Cerebellar nuclear complex (tissue), 1 donor: ENCODE measurements at places on chromosomes 7 and 10.

DNA sequence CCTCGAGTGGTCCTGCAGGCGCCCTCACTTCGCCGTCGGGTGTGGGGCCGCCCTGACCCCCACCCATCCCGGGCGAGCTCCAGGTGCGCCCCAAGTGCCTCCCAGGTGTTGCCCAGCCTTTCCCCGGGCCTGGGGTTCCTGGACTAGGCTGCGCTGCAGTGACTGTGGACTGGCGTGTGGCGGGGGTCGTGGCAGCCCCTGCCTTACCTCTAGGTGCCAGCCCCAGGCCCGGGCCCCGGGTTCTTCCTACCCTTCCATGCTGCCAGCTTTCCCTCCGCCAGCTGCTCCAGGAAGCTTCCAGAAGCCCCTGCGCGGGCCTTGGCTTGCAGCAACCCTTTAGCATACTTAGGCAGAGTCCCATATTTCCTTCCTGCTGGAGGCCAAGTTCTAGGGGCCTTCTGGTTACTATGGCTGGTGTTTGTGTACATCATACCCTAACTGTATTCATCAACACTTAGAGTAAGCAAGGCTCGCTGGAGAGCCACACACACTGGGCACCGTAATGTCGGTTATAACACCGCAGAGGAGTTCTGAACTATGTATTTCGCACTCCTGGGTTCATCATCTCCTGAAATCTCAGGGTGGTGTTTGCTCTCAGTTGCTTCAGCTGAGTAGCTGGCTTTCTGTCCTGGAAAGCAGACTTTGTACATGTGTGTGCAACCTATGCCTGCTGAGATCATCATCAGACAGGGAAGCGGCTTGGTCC lies 471 bp downstream of the MGMT start:
- DNase-seq: peak; percentile 3

DNA sequence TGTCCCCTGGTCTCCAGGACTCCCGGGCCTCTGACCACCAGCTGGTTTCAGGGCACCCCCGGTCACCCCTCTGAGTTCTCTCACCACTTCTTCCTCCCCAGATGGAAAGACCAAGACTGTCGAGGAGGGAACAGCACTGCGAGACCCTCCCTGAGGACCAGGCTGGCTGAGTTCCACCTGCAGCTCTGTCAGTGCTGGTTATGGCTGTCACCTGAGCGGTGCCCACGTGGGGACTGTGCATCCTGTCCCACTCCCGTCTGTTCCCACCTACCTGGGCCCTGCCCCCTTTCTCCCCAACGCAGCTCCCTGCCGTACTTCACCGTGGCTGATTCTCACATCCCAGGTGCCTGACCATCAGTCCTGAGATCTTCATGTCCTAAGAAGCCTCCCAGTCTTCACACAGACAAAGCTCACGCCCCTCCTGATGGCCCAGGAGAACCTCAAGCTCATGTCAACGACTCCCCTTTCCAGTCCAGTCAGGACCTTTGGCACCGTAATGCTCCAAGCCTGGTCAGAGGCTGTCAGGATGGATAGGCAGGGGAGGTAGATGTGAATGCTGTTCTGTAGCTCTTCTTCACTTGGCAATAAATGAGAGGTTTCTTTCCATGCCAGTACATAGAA lies 159.7 kb downstream of the USP6NL start:
- DNase-seq: no peak

GRCh38 chr10:93597075-93597599 lies 3.9 kb downstream of the RBP4 start:
- DNase-seq: no peak

- DNase-seq: no peak
These were observed 125.1 kb downstream of the TRRAP start for GRCh38 chr7:99003419-99003818.

DNA sequence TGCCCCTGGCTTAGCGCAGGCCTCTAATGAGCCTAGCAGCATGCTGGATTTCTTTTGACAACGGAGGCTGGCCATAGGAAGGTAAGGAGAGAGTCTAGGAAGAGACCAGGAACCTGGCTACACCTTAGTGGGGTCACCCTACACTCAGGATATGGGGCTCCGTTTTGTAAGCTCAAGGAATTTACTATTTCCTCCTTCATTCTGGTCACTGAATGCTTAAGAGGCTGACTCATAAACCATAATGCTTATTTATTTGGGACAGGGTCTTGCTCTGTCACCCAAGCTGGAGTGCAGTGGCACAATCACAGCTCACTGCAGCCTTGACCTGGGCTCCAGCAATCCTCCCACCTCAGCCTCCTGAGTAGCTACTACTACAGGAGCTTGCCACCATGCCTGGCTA lies 38.4 kb downstream of the CARD11 start:
- no peak for DNase-seq

GRCh38 chr10:78913219-78914059 lies 155.3 kb upstream of the ZMIZ1 start:
- DNase-seq: no peak

DNA sequence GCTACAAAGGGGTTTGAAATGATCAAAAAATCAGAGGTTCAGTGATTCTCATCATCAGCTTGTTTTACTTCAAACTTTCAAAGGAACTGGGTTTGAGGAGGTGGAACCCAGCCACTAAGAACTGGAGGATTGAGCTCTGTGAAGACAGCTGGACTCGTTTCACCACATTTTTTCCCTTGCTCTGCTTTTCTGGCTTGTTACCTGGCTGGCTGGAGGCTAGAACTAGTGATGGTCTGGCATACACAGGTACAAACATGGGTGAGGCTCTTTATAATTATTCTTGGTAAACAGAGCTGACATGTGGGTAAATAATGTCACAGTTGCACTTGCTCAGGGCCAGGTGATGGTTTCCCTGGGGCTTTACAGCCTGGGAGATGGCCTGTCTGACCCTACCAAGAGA lies 352.5 kb downstream of the FGFR2 start:
- DNase-seq: no peak

DNA sequence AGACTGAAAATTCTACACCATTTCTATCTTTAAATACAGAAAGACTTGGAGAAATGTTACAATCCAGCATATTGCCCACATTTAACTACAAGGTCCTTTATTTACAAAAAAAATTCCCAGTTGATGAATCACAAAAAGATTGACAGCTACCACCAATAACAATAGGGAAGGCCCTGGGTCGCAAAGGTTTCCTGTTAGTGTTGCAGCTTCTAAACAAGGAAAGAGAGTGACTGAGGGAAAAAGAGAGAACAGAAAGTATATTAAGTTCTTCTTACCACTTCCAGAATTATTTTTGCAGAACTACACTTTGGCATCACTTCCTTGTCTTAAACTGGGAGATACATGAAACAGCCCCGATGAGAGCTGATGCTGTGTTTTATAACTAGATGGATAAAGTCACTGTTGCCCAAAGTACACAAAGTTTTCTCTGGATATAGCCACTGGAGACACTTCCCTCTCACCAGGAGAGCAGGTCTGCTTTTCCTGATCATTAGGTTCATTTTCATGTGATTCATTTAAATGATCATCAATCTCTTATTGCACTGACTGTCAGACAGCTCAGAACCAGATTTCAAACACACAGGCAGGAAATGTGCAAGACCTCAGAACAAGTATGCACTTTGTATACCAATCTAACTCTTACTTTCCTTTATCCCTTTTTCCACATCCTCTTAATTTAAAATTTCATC lies 57.0 kb downstream of the SHTN1 start:
- no peak for DNase-seq

GRCh38 chr7:101940830-101941229 lies 123.4 kb downstream of the CUX1 start:
- DNase-seq: peak; percentile 55

GRCh38 chr7:22109761-22110160 lies 164.1 kb upstream of the CDCA7L start:
- DNase-seq: no peak

DNA sequence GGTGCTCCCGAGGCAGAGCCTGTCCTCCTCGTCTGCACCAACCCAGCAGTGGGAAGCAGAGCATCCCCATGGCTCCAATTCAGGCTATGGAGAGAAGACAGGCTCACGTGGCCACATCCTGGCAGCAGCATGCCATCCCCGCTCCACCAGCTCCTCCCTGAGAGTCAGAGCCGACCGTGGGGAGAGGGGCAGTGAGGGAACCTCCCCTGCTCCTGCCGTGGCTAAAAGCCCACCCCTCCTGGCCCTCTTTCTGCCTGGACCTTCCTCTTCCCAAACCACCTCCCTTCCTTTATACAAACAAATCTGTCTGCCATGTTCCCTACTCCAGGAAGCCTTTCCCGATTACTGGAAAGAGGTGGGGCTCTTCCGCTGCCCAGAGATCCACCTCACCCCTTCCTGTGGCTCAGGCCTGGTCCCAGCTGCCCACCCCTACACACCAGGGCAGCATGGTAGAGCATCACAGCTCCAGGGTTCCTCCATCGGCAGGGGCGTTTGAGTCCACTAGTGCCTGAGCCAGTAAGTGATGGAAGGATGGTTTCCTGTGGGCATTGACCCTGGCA lies 10.8 kb upstream of the AQP1 start:
- no peak for DNase-seq

GRCh38 chr7:18226598-18226997 lies 199.0 kb upstream of the PRPS1L1 start:
- DNase-seq: no peak

DNA sequence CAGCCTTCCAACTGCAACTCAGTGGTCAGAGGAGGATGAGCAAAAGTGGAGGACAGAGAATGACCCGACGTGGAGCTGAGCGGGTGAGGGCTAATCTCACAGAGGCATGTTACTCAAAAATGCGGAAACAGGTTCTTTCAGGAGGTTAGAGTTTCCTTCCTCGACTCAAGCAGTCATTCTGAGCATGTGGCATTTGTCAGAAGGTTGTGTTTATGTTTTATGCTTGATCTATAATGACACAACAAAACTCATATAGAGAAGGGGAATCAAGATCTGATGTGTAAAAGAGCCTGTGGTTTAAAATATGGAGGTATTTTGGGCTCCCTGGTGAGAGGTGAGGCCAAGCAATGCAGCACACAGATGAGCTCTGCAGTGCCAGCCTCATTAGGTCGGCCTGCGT lies 311.4 kb downstream of the ADARB2 start:
- DNase-seq: no peak

- no peak for DNase-seq
These were observed 19.7 kb downstream of the PDGFA start for GRCh38 chr7:499853-500485.

GRCh38 chr10:118642228-118642627 lies 46.8 kb upstream of the PRLHR start:
- no peak for DNase-seq

DNA sequence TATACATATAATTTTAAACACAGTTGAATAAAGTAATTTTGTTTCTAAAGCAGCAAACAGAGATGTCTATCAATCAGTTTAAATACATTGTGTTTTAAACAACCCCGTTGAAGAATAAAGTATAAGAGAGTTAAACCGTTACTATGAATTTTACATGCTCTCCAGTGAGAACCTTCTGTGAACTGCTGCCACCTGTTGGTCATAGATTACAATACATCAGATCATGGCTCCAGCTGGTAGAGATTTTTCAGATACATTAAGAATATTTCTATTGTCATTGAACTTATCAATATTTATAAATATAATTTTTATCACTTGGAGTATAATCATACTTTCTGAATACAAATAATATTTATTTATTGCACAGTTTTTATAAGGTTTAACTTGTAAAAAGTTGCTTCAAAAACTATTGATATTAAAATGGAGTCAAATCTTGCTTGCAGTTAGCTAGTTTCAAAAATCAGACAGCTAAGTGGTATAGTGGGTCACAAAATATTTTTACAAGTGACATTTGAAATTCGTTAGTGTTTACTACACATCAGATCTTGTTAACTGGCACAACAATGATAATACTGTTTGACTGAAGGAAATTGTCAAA lies 561.2 kb upstream of the PHF14 start:
- DNase-seq: no peak

DNA sequence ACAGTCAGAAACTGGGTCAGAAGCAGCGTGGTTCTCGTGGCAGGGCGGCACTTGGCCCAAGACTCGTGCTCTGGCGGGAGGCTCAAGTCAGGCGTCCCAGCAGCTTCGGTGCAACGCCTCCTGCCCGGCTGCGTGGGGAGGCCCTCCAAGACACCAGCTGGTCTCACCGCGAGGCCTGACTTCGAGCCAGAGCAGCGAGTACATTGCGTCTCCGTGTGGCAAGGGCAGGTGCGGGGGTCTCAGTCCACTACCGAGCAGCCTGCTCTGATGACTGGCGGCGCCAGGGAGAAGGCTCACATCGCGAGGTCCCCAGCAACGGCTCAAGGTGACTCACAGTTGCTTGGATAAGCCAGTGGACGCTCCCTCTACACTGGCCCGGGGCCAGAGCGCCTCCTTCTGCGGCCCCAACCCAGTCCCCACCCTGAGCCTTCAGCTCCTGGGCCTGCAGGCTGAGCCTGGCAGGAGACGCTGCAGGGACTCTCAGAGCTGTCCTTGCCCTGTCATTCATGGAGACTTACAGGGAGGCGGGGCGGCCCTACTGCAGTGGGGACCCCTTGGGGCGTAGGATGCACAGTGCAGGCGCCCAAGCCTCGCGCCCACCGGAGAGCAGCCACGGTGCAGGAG lies 41.9 kb upstream of the PRKAR1B start:
- peak; percentile 58 for DNase-seq

- DNase-seq: no peak
These were observed 25.0 kb downstream of the C10orf105 start for GRCh38 chr10:71694567-71694968.

GRCh38 chr7:65409363-65409762 lies 35.7 kb downstream of the ZNF92 start:
- DNase-seq: no peak

DNA sequence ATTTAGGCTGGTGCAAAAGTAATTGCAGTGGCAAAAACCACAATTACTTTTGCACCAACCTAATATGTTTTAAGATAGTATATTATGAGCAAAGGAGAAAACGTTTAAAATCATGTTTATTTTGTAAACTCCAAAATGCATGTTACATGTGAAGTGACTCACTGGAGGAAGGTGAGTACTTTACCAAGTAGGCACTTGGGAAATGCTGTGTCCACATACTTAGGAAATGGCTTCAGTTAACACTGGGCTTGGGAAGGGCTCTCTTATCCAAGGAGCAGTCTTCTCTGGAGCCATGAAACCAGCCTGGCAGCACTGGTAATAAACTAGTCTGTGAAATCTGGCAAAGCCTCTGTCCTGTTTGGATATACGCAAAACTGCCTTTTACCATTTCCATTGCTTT lies 4.4 kb downstream of the RPS24 start:
- no peak for DNase-seq

- DNase-seq: no peak
These were observed 50.6 kb upstream of the PRKAR1B start for GRCh38 chr7:777728-778078.

DNA sequence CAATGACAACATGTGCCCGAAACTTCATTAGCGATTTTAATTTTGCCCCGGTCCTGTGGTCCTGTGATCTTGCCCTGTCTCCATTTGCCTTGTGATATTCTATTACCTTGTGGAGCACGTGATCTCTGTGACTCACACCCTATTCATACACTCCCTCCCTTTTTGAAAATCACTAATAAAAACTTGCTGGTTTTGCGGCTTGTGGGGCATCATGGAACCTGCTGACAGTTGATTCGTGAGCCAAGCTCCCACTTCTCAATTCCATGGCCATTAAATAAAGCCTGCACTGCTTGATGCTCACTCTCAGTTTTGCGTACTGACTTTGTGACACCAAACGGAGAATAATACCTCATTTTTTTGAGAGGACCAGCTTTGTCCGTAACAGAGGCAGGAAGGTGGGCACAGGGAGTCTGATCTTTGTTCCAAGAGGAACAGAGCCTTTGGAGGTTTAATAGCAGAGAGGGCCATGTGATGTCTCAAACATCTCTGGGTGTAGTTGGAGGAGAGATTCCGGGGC lies 3.8 kb upstream of the ADAMTS14 start:
- DNase-seq: no peak

GRCh38 chr10:103736044-103736443 lies 119.3 kb downstream of the SH3PXD2A start:
- DNase-seq: no peak

- no peak for DNase-seq
These were observed 104.9 kb upstream of the YAE1 start for GRCh38 chr7:39461263-39461820.
